ENCODE measurements at places on chromosomes 2 and 18.

- DNase-seq: no peak
Measured at GRCh38 chr2:5539282-5540165, 152.7 kb upstream of the SOX11 start.

DNA sequence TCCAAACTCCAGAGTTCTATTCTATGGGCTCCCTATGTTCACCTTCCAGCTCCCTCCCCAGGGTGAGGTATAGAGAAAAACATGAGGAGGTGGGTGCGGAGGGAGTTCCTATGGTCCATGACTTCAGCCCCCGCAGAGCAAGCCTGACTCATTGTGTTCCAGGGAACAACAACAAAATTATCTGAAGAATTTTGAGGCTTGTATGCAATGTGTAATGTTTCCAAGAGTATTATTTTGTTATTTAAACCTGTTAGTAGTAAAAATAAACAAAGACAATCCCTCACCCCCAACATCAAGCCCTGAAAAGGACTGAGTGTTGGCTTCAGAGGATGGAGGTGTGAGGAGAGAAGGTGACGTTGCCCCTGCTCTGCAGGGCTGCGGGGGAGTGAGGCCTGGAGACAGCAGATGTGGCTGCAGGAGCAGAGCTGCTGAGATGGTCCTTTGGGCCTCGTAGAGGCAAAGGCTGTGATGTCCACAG lies 29.0 kb downstream of the LAMA3 start:
- no peak for DNase-seq

DNA sequence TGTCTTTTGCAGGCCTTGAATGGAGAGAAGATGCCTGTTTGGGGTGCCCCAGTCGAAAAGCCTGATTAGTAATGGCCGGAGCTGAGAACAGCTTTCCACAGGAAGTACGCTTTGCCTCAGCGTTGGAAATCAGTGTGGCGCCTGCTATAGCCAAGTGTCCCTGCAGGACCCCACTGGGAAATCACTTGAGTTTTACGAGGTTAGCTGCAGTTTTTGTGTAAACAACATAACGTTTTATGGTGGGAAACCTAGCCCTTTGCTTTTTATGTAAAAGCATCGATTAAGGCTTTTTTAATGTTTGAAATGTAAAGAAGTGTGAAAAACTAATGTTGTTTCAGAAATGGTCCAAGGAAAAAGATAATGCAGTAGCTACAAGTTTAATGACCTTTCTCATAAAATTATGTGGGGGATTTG lies 234.2 kb downstream of the TTC32 start:
- DNase-seq: no peak

GRCh38 chr18:23897291-23897690 lies 117.3 kb upstream of the TTC39C start:
- no peak for DNase-seq

DNA sequence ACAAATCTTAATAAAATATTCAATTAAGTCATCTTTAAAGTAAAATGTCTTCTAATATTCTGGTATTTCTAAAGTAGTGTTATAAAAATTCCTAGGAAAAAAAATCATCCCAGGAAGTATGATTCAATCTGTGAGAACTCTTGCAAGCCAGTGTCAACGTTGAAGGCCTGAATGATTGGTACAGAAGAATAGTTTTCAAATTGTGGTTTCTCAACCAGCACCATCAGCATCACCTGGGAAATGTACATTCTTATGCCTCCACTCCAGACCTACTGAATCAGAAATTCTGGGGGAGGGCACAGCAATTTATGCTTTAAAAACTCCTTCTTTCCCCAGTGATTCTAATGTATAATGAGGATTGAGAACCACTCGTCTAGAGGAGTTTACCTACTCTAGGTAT lies 62.3 kb upstream of the C2orf15 start:
- DNase-seq: no peak

DNA sequence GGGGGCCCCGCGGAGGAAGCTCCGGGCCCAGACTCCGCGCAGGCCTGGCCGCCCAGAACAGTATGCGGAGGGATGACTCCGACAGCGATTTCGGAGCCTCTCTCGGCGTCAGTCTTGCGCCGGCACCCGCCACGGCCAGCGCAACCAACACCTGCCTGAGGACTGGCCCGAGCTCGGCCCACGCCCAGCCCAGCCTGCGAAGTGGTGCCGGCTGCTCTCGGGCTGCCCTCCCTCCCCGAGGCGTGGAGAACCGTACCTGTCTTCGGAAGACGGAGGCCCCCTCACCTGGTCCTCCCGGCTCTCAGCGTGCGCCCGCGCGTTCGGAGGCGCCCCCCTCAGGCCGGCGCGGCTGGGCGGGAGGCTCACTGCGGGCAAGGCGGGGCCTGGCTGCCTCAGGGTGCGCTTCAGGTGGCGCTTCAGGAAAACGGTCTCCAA lies at the start of gene M1AP:
TSS of gene M1AP (minus strand) at position 322 of the 435 bp plus-strand sequence. CDS start 8,055 bp downstream, outside the sequence.
- no peak for DNase-seq

GRCh38 chr2:17388798-17389197 lies 129.4 kb downstream of the RAD51AP2 start:
- DNase-seq: no peak

DNA sequence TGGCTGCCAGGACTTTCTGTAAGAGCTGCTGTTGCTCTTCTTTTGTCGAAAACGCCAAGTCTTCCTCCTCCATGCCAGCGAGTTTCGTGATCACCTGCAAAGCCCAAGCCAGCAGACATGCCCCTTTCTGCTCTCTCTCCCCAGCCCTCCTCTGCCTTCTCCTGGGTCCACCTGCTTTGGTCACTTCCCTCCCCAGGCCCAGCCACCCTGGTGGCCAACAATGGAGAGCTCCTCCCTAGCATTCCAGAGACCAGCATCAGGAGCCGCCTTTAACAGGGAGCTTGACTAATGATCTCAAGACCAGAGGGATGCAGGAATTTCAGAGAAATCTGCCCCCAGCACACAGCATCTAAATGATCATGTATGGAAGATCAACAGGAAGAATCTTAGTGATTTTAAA lies 34.6 kb downstream of the ERCC3 start:
- DNase-seq: no peak

DNA sequence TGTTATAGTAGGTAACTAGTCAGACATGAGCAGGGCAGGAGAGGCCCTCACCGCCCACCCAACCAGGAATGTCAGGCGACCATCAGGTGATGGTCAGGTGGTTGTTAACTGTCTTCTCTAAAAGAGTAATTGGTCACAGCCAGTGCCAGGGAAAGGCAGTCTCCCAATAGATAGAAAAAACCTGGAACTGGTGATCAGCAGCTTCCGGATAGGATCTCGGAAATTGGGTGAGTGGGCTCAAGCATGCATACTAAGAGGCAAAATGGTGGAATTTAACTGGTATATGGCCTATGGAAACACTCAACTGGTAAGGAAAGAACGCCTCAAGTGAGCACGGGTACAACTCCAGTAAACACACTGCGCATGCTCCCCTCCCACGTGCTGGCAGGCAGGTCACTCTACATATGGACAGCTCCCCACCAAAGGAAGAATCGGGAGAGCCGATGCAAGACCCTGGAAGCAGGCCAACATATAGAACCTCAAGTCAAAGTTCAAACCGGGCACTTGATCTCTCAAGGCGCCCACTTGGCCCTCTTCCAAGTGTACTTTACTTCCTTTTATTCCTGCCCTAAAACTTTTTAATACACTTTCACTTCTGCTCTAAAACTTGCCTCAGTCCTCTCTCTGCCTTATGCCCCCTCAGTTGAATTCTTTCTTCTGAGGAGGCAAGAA lies 43.5 kb upstream of the TMEM131 start:
- no peak for DNase-seq

GRCh38 chr2:6764968-6765723 lies 100.6 kb downstream of the CMPK2 start:
- no peak for DNase-seq

DNA sequence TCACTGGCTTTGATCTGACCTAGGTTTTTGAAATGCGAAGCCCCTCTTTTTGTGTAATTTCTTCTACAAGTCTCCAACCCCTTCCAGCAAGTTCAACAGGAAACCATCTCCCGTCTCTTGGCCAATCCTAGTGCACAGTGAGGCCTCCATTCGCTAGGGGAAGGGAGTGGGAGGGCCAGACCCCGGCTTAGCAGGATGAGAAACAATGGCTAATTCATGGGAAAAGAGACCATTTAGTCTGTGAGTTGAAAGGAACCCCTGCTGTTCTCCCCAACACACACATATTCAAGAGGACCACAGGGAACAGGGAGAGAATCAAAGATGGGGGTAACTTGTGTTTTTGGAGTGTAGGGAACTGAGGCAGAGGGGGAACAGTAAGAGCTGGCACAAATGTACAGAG lies 83.0 kb downstream of the RTN4 start:
- no peak for DNase-seq

GRCh38 chr18:32315881-32316280 lies 126.0 kb downstream of the MEP1B start:
- DNase-seq: no peak

DNA sequence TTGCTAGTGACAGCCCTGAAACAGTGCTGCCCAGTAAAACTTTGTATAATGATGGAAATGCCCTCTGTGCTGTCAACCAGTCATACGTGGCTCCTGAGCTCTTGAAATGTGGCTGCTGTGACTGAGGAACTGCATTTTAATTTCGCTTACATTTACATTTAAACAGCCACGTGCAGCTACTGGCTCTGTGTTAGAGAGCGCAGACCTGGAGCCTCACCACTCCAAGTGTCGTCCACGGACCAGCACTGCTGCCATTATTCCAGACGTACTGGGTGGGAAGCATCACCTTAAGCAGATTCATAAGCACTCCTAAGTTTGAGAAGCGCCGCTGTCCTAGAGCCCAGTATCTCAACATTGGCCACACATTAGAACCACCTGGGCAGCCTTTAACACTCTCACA lies 77.0 kb upstream of the MGAT4A start:
- no peak for DNase-seq

DNA sequence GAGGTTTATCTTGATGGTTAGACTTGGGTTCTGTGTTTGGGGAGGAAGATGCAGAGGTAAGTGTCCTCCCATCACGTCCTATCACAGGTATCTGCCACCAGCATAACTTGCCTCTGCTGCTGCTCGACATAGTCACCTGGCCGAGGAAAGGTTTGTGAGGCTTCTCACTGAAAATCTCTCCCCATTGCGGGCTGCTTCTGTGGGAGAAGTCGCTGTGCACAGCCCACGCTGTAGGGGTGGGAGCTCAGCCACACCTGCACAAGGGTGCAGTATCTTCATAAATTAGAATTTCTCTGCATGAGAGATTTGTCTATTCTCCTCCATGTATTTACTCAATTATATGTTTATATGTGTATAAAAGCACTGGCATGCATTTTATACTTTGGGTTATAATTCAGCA lies 415.7 kb upstream of the MYT1L start:
- DNase-seq: no peak

DNA sequence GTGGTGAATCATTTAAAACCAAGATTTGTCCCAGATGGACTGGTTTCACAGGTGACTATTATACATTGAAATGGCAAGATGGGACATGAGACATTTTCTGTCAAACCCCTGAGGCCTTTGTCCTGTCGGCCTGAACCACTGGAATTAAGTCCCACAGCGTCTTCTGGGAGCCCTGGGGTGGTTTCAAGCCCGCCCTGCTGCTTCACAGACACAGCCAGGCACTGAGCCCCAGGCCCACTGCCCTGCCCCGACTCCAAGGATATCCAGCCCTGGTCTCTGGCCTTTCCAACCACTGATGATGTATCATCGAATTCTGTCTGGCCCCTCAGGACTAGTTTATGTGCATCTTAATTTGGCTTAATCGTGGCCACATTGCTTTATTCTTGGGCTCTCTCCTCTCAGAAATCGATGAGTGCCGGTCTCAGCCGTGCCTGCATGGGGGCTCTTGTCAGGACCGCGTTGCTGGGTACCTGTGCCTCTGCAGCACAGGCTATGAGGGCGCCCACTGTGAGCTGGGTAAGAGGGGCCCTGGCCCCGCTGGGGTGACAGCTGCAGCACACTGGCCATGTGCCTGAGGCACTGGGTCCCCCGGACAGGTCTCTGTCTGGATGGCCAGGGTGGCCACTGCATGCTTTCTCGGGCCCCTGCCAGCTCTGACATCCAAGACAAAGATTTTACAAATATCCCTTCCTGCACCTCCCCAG lies 39.5 kb downstream of the MTERF4 start:
- DNase-seq: no peak

GRCh38 chr2:10935366-10935918 lies 23.7 kb downstream of the KCNF1 start:
- no peak for DNase-seq

DNA sequence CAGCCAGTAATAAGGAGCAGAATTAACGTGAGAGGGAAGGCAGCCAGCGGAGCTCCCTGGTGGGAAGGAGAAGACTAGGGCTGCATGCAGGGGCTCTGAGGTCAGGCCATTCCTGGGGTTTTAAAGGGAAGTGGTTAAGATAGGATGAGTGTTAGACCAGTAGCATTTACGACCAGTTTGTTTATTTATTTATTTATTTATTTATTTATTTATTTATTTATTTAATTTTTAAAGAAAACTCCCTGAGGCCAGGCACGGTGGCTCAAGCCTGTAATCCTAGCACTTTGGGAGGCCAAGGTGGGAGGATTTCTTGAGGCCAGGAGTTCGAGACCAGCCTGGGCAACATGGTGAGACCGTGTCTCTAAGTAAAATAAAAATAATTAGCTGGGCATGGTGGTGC lies 152.8 kb downstream of the FHOD3 start:
- no peak for DNase-seq

- DNase-seq: no peak
Measured at GRCh38 chr18:63144748-63145147, 174.8 kb downstream of the BCL2 start.
